ENCODE measurements at places on chromosomes 3 and 15. TPM values are rescaled to one million over a fixed set of nuclear protein-coding genes. Genes with fewer than 3 reads are reported as not detected.
A peak's percentile ranks its signal among the peaks of the same experiment; 100 is the strongest.

DNA sequence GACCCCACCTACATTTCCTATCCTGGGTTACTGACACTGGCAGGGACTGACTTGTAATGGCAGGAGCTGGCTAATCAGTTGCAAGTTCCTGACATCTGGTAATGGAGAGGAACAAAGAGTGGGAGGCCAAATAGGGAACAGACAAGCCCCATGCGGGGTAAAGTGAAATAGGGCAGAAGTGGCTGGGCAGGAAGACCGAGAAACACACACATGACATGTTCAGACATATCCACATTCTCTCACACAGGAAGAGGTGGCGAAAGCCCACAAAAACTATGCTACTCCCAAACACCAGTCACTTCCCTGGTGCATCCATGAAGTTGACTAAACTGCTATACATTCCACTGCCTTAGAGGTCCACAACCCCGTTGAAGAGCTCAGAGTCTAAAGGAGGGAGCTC, 394.1 kb upstream of the TBL1XR1 start:
- no peak for DNase-seq

- DNase-seq = no peak
Measured at GRCh38 chr15:88300089-88300488, 43.5 kb upstream of the NTRK3 start.

DNA sequence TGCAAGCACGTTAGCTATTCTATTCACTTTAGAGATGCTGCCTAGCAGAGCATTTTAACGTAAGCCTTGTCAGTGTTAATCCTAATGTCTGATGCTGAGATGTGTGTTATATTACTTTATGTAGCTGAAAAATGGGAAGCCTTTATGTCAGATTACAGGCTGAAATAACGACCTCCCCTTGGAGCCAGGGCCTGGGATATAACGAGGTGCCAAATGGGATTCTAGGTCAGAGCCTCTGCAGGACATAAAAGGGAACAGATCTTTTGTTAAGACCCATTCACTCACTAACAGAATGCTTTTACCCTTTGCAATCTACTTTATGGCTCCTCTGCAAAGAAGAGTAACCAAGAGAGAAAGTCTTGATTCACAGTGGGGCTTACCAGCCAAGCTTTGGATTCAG, 815.5 kb upstream of the CFAP20DC start:
- DNase-seq = no peak

DNA sequence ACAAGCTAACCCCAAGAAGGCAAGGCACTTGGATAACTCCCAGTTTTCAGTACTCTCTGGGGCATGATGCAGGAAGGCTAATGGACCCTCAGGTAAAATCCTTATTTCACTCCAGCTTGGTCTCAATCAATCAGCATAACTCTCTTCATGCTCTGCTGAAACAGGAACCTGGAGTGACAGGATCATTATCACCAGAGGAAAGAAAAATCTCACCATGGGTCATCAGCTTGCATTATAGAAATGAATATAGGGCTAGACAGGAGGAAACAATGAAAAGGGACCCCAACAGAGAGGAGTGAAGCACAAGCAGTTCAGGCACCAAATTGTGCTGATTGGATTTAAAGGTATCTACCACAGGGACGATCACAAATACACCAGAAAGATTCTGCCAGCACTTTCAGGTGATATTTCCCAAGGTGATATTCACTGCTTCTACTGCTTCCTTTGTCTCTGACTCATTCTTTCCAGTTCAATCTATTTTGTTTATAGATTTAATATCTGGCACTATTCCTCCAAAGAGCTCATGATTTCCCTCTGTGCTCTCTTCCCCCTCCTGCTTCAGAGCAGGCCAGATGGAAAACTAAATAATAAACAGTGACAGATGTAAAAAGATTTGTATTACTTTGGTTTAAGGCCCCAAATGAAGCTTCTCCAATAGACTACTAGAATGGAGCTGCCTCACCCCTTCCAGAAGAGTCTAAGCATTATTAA, 22.9 kb upstream of the THUMPD3 start:
- no peak for DNase-seq

GRCh38 chr3:186825294-186825821, 17.2 kb upstream of the ADIPOQ start:
- peak; percentile 38 for DNase-seq

- DNase-seq = no peak
Measured at GRCh38 chr3:138694287-138695007, 85.9 kb downstream of the FAIM start.

DNA sequence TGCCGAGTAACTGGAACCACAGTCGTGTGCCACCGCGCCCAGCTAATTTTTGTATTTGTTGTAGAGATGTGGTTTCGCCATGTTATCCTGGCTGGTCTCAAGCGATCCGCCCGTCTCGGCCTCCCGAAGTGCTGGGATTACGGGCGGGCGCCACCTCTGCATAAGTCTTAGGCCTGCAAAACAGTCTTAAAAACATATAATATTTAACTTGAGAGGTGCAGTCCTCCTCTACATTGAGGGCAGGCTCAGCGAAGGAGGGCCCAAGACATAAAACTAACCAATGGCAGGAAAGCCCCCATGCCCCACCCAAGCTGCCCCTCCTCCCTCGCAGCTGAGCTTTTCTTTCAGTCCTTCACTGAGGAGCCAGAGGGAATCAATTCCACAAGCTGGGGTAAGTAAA, at the start of gene SLC28A2:
Gene SLC28A2, plus strand, starts transcription at position 347 of the 400 bp plus-strand sequence. CDS start 982 bp downstream, outside the sequence.
- DNase-seq = no peak

DNA sequence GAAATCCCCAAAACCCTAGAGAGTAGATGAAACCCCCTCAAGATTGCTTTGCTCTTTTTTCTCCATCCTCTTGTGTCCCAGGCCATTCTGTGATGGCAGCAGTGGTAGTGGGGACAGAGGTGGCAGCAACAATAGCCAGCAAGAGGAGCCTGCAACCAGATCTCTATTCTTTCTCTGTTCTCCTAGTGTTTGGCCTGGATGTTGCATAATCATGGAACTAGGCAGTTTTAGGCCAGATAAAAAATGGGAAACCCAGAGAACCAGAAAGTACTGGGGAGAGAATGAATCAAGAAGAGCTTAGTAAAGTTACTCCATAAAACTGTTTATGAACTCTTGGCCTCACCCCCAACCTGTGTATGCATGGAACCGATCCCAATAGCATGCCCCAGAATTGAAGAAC, 52.3 kb downstream of the CTNNB1 start:
- DNase-seq = no peak

GRCh38 chr3:73504239-73504638, 120.5 kb downstream of the PDZRN3 start:
- DNase-seq = no peak

The ERICH6 gene
- total RNA-seq = not detected

The TUSC7 gene
- not detected for total RNA-seq

The GPR160 gene
- 53.8 TPM for total RNA-seq

The ZNF148 gene
- 60.7 TPM for total RNA-seq
